ENCODE measurements at places on chromosomes 2 and 18.

DNA sequence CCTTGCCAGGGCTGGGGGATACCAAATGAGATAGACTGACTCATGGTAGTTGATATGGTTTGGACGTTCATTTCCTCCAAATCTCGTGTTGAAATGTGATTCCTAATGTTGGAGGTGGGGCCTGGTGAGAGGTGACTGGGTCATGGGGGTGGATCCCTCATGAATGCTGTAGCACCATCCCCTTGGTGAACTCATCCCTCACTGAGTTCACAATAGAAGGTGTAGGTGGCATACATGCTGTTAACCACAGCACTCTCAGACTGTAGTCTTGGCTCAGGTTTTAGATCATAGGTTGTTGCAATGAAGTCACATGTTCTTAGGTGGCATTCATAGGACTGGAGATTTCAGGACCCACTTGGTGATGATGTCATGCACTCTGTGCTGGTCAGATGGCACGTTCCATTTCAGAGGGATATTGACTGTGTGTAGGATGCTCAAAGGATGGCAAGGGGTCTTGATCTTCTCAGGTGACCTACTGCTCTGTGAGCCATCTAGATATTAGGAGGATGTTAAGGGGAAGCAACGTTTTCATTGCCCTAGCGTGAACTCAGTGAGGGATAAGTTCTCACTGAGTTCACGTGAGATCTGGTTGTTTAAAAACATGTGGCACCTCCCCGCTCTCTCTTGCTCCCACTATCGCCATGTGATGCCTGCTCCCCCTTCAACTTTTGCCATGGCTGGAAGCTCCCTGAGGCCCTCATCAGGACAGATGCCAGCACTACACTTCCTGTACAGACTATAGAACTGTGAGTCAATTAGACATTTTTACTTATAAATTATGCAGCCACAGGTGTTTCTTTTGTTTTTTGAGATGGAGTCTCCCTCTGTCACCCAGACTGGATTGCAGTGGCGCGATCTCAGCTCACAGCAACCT is 73.8 kb upstream of the ACAA2 start:
- ATAC-seq = no peak

DNA sequence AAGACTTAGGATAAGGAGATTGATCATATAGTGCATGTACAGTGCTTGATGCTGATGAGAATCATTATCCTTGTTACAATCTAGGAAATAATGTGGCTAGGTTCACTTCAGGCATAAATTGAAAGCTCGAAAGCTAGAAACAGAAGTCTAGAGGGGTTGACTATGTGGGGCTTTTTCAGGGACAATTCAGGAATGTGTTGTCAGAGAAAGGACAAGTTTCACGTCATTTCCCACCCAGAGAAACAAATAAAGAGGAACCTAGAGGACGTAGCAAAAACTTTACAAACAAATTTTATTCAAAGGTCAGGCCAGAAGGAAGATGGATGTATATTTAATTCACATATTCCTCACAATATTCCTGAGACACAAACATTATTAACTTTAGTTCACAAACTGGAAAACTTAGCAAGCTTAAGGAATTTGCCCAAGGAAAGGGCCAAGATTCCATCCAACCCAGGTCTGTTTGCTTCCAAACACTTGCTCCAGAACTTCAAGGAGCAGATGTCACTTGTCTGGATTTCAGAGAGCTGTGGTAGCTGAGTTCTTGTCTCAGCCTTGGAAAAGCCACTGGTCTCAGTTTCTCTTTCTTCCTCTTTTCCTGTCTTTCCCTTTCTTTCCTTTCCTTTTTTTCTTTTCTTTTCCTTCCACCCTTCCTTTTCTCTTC is 7.4 kb downstream of the CYRIA start:
- ATAC-seq = no peak

DNA sequence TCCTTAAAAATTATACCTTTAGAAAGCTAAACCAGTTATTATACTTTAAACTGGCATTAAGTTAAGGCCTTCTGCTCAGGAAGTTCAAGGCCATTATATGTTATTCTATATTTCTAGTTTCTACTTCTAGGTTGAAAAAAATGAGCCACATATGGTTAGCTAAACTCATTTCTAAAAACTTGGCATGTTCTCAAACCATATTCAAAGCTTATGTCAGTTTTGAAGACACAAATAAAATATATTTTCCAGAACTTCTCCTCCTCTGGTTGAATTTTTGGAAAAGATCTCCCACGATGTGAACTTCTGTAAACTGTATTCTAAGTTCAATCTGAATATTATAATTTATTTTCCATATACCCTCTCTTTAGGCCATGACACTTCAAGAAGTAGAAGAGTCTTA is 103.5 kb downstream of the NYAP2 start:
- ATAC-seq = no peak

DNA sequence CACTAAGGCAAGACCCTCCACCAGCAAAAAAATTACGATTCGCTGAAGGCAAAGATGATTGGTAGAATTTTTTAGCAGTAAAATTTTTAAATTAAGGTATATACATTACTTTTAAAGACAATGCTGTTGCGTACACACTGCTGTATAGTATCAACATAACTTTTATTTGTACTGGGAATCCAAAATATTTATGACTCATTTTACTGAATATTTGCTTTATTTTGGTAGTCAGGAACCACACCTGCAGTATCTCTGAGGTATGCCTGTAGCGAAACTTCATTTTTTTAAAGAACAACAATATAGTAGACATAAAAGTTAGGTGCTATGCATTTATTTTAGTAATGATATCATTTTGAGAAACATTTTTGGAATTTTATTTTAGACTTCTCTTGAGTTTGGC is 57.8 kb downstream of the GALNT1 start:
- ATAC-seq = no peak

DNA sequence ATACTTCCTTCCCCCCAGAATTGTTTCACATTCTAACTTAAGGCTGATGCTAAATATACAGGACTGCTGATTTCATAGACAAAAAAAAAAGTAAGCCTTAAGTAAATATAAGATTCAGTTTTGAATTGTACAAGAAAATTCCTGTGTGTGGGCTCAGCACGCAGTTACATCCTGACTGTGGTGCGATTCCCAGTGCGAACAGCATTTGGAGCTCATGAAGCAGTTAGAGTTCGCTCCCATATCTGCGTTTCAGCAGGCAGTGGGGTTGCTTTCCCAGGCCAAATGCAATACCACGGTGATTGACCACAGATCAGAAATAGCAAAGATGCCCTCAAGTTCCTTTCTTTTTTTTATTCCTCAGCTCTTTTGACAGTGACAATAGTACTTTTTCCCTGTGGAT is 75.6 kb downstream of the SATB2 start:
- no peak for ATAC-seq

DNA sequence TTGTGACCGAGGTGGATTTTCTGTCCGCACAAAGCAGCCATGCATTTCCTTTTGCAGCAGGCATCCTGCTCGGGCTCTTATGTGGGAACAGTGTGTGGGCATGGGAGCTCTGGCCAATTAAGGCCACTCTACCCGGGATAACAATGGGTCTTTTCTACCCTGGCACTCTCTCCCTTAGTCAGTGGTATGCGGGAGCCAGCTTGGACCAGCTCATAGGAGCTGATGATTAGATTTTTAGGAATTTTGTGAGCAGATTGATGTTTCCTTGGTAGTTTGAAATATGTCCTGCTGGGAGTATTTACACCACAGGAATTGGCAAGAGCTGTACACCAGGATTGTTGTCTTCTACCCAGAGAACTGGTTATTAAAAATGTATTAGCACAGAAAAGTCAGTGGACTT is 89.3 kb downstream of the SPP2 start:
- no peak for ATAC-seq

DNA sequence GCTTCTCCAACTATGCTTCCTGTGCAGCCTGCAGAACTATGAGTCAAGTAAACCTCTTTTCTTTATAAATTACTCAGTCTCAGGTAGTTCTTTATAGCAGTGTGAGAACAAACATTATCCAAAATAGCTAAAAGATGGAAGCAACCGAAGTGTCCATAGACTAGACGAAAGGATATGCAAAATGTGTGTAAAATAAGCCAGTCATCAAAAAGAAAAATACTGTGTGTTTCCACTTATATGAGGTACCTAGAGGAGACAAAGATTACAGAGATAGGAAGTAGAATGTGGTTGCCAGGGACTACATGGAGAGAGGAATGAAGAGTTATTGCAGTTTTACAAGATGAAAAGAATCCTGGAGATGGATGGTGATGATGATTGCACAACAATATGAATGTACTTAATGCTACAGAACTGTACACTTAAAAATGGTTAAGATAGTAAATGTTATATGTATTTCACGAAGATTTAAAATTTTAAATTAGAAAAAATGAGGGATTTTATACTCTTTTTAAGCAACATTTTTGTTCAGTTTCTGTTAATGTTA is 99.3 kb upstream of the FN1 start:
- no peak for ATAC-seq

DNA sequence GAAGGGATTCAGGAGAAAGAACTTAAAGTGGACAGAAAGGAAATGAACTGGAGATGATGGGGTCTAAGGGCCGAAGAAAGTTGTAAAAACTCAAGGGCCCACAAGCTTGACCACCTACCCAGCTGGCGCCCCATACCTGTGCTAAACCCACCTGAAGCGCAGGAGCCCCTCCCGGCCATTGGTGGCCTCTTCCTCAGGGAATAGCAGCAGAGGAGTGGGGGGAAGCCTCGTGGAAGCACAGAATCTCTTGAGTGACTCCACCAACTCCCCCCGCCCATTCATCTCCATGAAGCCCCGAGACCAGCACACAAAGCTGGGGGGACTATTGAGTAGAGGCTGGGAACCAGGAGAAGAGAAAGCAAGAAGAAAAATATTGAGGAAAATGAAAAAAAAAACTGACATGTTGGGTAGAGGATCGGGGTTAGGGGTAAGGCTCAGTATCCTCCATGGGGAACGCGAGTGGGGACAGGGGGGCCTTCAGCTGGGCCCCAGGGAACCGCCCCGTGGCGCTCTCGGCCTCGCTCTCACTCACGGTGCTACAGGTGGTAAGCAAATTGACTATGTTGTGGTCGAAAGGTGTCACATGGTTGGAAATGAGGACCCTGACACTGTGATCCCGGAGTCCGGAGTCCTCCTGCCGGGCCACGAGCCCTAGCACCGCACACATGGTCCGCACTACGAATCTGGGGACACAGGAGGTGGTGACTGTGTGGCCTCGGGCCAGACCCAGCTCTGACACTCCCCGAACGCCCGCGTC is 728 bp downstream of the AUP1 start:
- ATAC-seq = peak; percentile 0

DNA sequence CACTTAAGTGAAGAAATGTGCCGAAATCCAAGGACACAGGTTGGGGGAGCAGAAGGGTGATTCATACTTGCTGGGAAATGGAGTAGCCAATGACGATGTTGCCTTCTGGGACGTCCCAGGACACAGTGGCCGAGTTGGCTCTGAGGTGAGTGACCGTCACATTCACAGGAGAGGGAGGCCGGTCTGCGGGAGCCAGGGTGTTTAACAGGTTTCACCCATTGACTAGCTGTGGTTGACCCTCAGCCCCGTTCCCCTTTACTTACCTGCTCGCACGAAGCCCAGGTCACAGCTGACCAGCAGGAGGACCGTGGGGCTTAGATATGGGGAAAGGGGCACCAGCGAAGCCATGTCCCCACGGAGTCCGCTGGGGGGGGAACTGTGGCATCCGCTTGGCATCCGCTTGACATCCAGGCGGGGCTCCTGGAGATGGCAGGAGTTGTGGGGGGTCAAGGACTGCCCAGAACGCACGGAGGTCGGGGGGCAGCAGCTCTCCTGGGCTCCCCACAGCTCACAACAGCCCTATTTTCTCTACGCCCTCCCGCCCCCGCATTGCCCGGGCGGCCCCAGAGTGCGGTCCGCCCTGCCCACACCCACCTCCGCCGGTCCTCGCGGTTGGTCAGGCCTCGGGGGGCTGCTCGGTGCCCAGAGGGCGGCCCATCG is 586 bp downstream of the FNDC4 start:
- no peak for ATAC-seq

DNA sequence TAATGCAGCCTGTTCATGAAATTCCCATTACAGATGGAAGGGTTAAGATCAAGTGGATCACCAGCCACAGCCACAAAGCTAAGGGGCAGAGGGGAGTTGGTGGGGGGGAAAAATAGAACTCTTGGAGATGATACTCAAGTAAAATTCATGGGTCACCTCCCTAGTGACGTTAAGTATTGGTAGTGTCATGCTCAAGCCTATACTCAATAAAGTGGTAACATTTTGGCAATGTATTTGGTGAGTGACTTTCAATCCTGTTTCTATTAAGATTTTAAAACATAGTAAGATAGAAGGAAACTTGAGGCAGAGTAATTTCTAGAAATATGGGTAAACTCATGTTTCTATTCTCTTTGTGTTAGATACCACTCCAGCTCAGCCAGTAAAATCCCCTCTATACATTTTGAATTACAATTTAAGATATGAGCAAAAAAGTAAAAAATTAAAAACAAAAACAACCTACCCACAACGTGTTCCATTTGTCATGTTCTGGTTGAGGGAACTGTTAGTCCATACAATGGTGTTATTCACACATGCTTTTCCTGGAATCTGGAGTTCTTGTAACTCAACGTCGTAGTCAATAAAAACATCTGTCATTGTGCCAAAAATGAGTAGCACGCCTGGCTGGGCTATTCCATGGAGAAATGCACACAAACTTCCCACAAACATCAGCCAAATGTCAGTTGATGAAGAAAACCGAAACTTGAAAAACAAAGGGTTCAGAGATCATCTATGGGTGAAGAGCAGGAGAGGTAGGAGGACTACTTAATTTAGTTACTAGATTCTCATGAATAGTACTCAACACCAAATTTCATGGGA is 18.1 kb downstream of the ABCB11 start:
- ATAC-seq = no peak

GRCh38 chr18:63336366-63337099 is 17.0 kb upstream of the BCL2 start:
- peak; percentile 81 for ATAC-seq

DNA sequence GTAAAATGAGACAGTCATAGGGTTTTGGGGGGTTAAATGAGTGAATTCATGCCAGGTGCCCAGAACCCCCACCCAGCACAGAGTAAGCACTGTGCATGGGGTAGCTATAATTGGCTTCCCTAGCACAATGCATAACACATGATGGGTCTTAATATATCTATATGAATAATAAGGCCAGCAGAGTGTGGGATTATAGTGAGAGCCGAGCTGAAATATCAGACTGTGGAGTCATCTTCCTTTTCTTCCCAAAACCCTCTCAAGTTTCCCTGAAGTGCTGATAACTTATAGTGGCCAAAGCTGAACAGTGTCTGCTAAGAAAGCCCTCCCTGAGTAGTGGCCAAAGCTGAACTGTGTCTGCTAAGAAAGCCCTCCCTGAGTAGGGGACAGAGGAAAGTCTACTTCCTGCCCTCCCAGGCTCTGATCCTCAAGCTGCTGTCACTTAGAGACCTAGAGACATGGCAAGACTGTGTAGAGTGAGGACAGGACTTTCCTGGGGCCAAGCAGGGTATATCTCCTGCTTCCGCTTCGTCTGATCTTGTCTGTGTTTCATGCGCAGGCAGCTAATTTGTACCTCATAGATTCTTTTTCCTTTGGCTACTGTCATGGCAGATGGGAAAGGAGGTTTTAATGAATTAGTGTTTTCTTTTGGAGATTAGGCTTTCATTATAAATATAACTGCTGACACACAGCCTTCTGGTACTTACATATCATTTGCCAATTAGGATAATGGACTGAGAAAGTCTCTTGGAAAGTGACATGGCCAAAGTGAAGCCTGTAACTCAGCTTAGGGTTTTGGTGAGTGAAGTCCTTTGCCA is 94.9 kb downstream of the FHOD3 start:
- peak; percentile 58 for ATAC-seq

- ATAC-seq = no peak
These were observed 76.7 kb downstream of the MERTK start for GRCh38 chr2:111975053-111975552.

GRCh38 chr18:11071300-11071699 is 78.1 kb downstream of the PIEZO2 start:
- no peak for ATAC-seq
